ENCODE measurements at places on chromosomes 6 and 20.

DNA sequence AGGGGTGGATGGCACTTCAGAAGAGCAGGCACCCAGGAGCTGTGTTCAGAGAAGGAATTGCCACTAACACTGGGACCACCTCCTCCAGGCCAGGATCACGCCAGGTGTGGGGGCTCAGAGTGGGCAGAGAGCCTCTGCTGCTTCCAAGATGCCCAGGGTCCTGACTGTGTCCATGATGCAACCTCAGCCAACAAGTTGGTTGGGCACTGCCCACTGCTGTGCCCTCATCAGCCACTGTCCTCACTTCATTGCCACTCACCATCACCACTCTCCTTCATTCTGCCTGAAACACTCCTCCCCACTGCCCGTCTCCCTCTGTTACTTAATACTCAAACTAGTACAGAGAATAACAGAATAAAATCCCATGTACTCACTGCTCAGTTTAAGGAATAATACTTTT lies 16.5 kb upstream of the TCF15 start:
- DNase-seq, result no peak

DNA sequence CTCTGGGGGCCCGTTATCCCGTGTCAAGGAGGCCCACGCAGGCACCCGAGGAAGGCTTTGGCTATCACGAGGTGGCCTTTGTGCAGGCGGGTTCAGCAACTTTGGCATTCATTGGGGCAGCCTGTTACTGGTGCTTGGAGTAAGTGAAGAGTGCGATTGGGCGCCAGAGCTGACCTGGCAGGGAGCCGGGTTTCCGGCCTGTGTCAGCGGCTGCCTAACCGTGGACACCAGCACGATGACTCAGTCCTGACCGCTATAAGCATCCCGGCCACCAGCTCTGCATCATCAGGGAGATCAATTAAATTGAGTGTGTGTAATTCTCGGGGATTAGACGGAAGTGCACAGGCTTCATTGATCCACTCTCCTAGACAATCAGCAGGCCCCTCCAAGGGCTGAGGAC lies 45.9 kb downstream of the CDH4 start:
- no peak for DNase-seq

GRCh38 chr6:35945650-35946025 lies 24.7 kb upstream of the SRPK1 start:
- no peak for DNase-seq

DNA sequence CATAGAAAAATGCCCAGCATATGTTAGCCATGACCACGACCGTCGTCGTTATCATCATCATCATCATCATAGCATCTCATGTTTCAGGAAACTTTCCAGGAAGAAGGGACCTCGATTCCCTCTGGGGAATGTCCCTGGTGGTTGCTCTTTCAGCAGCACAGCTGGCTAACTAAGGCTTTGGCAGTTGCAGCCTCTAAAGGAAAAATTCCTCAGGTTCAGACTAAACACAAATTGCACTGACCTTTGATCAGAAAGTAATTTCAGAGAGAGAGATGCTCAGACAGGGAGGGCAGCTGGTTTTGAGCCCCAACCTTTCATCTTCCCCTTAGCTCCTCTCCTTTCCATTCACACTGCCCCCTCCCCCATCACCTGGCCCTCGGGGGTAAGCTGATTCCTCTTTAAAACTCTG lies 5.6 kb upstream of the CFB start:
- no peak for DNase-seq

DNA sequence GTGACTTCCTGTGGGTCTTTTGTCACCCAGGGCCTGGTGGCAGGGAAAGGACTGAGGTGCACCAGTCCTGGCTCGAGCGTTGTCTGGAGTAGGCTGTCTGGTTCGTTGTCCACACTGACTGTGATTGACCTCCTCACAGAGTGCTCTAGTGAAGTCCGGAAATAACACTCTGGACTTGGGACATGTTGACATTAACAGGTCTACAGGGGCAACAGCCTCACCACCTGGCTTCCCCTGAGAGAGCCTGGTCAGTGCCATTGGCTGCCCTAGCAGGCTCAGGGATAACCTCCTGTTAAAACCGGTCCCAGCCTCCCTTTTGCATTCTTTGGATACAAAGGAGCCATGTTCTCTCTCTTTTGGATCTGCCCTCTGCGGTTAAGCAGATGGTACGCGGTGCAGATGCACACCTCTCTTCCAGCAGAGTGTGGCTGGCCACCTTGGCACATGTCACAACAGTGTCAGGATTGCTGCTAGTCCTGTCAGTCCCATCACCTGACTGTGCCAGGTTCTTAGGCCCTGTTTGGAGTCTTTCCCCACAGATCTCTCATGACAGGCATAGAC lies 46.2 kb downstream of the CDS2 start:
- DNase-seq, result no peak

DNA sequence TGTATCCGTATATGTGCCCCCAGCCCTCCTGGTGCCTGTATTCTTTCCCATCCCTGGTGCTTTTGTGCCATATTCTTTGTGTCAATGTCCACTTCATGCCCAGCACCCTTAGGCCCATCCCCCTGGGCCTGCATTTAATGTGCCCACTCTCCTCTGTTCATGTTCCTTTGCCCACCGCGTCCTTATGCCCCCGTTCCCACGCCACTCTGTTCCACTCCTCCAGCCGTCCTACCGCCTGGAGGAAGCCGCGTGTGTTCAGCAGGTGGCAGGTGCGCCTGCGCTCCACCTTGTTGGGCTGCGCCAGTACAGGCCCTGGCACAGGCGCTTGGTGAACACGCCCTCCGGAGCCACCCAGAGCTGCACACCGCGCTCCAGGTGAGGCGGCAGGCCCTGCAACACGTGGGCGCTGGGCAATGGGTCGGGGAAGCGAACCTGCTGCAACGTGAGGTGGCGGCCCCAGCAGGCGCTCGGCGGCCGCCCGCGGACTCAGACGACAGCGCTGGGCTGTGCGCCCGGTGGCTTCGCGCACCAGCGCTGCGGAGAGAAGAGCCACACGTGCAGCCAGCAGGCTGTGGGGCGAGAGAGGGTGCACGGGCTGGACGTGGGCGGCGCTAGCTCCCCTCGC lies 4.0 kb upstream of the FOXS1 start:
- no peak for DNase-seq

DNA sequence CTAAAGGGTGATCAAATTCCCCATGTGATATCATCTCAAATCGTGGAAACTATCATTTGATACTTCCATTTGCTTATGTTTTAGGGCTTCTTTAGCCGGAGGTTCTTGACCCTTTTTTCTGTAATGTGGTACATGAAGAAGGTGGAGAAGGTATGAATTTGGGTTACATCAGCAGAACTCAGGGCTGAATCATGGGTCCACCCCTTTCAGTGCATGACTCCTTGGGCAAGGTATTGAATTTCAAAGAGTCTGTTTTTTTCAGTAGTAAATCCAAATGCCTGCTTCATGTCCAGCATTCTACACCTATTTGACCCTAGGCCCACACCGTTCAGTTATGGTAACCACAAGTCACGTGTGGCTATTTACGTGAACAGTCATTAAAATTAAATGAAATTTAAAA lies 30.6 kb upstream of the QKI start:
- DNase-seq, result no peak

DNA sequence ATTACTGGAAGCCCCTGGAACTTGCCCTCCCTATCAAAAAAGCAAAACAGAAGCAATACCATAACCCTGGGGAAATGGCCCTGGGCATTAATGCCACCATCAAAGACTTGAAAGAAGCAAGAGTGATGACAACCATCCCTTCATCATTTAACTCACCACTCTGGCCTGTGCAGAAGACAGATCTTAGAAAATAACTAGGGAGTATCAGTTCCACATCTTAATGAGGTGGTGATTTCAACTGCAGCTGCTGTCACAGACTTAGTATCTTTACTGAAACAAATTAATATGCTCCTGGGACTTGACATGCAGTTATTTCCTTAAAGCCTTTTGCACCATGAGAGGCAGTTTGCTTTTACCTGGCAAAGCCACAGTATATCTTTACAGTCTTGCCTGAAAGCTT lies 24.1 kb downstream of the CD164 start:
- DNase-seq, result no peak

DNA sequence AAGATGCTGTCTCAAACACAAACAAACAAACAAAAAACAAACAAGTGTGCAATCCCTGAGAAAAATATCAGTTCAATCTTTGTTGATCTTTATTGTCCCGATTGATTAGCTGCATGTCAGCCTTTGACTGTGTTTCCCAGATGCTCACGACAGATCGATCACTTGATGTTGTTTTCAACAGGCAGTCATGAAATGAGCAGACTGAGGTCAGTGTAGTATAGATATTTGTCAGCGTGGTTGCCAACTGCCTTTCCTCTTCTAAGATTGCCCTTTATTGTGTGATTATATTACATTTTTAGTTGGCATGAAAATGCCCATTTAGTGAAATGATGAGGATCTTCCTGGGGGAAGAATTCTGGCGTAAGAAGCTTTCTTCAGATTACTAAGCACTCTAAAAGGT lies 25.6 kb downstream of the UTRN start:
- DNase-seq, result no peak

GRCh38 chr6:98593676-98594075 lies 240.7 kb upstream of the POU3F2 start:
- DNase-seq, result no peak

DNA sequence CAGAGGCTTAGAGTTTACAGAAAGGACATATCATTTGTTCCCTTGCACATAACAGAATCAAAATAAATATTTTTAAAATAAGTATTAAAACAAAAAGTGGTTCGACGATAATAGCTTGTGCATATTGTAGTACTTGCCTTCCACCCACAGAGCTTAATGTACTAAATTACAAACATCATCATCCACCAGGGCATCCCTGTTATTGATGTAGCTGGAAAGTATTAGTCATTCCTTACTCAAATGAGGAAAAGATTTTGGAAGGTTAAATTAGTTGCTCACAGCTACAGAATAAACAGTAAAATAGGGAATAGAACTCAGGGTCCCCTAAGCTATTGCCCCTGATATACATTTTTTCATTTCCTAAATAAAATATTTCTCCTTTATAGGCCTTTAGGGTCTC lies 150.3 kb downstream of the PTPRK start:
- no peak for DNase-seq

DNA sequence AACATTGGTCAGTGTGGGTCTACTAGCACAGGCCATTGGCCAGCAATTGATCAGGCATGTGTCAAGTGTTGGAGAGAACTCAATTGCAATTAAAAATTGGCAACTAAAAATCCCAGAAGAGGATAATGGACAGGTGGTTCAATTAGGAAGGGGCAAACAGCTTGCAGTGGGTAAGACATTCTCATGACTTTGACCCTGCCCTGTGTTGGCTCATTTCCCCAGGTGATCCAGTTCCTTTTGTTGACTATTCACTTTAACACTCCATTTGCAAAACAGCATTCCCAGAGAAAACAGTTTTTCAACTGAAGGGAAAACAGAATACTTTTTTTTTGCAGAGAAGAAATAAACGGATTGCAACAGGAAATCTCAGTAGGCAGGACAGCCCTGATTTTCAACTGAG lies 28.9 kb upstream of the SCGN start:
- no peak for DNase-seq

DNA sequence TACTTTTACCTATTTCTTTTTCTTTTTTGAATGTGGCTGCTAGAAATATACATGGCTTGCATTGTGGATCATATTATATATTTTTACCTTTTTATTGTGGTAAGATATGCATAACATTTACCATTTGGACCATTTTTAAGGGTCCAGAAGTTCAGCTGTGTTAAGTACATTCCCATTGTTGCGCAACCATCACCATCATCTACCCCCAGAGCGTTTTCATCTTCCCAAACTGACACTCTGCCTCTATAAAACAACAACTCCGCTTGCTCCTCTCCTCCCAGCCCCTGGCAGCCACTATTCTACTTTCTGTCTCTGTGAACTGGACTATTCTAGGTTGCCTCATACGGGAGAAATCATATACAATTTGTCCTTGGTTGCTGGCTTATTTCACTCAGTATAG lies 28.2 kb upstream of the CCN5 start:
- no peak for DNase-seq

GRCh38 chr6:169701311-169701953 lies 397 bp downstream of the WDR27 start:
- peak; percentile 4 for DNase-seq

- no peak for DNase-seq
Measured at GRCh38 chr6:18264923-18265377, 620 bp upstream of the DEK start.

DNA sequence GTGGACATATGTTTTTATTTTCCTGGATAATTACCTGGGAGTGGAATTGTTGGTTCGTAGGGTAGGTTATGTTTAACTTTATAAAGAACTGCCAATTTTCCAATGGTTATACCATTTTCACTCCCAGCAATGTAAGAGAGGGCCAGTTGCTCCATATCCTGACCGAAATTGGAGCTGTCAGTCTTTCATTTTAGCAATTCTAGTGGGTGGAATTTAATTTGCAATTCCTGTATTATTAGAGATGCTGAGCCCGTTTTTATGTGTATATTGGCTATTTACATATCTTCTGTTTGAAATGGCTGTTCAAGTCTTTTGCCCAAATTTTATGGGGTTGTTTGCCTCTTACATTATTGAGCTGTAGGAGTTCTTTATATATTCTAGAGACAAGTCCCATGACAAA lies 28.0 kb downstream of the SCML4 start:
- DNase-seq, result no peak

GRCh38 chr6:24856901-24857670 lies 58.4 kb upstream of the ARMH2 start:
- peak; percentile 23 for DNase-seq

- DNase-seq, result no peak
Measured at GRCh38 chr20:647479-648019, 5.5 kb downstream of the SRXN1 start.

- DNase-seq, result no peak
Measured at GRCh38 chr6:41159415-41160082, 3.4 kb downstream of the TREM2 start.

- DNase-seq, result no peak
Measured at GRCh38 chr20:43870484-43870883, 44.2 kb upstream of the TOX2 start.

GRCh38 chr6:67679566-67680296 lies 955.4 kb upstream of the ADGRB3 start:
- DNase-seq, result no peak

GRCh38 chr6:130515306-130515705 lies 149.5 kb downstream of the TMEM200A start:
- no peak for DNase-seq

GRCh38 chr6:34390531-34391472 lies 1.7 kb downstream of the NUDT3 start:
- DNase-seq, result no peak

GRCh38 chr20:51500936-51501335 lies 41.6 kb downstream of the NFATC2 start:
- DNase-seq, result peak; percentile 66

DNA sequence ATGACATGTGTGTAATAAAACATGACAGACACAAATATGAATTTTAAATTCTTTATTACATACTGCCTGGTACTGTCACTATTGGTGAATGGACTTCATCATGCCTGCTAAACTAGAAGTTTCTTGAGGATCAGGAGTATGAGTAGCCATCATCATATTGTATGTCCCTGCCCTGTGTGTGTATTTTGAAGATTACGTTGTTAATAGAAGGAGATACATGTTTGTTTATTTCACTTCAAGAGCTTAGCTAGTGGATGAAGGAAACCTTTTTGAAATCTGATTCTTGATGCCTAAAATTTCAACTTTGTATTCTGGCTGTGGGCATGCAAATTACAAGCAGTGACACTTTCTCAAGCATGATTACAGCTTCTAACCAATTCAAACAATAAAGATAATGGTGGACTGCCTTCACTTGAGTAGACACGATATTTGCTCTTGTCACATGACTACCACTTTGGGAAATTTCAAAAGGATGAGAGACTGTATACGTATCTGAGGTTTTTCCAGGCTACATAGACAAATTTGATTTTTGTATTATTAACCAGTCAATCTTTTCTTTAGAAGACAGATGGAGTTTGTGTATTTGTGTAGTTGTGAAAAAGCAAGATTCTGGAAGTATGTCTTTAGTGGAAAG lies 3.5 kb downstream of the TBPL1 start:
- no peak for DNase-seq

GRCh38 chr20:39910536-39910935 lies 778.5 kb downstream of the MAFB start:
- DNase-seq, result no peak

Data from CD4-positive, alpha-beta T cell treated with Interleukin-21 for 1 hour (primary cell).